ENCODE measurements at places on chromosomes 7 and 10.

DNA sequence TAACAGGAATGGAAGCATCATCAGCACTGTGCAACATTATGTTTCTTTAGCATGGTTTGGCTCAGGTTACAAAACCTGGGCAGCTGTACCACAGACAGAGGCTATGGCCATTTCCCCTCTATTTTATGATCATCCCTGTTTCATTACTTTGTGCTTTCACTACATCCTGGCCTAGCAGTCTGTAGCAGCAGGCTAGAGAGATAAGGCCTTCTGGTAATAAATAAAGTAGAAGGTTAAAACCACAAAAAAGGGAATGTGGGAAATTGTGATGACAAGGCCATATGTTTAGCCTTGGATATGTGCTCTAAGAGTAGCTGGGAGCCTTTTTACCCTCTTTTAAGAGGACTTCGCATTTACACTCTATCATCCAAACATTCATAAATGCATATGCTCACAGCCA, 266.2 kb upstream of the PHF14 start:
- DNase-seq = no peak

DNA sequence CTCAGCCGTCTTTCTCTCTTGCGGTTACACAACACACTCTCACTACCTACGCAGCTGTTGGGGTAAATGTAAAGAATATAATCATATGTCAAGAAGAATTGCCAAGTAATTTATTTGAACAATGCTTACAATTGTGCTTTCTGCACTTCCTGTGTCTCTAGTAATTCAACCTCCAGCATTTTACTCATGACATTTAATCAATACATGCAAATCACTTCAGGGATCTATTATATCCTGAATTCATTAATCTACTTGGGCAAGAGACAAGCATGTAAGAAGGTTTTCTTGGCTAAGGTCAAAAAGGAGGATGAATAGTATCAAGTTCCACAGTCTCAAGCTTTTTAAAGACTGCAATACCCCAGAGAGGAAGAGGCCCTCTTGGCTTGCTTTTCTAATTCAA, 562.9 kb upstream of the ADARB2 start:
- no peak for DNase-seq

DNA sequence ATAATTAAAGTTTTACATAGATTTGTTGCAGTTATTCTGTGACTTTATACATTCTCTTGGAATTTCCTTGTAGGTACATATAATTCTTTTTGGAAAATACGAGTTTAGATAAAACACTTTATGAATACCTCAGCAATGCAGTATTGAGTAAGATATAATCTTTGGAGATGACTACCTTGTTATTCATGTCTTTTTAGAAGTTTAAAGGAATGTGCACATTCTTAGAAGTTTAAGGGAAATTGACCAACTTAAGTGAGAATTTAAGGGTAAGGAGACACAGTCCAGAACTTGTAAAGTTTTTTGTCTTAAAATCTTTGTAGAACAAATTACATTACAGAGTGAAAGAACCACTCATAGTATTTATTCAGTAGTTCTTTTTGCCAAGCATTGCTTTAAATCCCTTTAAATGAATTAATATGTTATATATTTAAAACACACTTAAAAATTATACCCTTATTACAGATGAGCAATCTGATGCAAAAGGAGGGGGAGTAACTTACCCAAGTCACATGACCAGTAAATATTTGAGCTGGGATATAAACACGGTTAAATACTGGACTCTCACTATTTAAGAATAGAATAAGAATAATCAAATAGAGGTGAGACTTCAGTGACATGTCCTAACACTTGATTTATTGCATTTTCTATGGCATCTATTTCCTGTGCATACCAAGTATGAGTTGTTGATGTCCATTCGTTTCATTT, 139.5 kb upstream of the FERD3L start:
- DNase-seq = no peak

DNA sequence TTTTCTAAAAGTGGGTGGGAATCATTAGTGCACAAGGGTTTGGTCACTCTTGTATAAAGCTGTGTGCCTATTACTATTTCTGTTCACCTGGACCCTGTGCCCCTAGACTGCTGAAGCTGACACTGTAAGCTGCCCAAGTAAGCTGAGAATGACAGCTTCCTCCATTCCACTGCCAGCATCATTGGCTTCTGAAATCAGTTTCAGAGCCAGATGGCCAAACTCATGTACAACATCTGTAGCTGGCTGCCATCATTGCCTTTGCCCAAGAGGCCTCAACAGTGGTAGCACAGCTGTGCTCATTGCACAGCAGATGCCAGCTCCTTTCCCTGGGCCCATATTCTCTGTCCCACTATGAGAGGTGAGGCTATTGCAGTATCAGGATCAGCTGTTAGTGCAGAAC, 165.7 kb downstream of the CPEB3 start:
- DNase-seq = no peak

- no peak for DNase-seq
These were observed 131.4 kb upstream of the PDLIM1 start for GRCh38 chr10:95422233-95422632.

DNA sequence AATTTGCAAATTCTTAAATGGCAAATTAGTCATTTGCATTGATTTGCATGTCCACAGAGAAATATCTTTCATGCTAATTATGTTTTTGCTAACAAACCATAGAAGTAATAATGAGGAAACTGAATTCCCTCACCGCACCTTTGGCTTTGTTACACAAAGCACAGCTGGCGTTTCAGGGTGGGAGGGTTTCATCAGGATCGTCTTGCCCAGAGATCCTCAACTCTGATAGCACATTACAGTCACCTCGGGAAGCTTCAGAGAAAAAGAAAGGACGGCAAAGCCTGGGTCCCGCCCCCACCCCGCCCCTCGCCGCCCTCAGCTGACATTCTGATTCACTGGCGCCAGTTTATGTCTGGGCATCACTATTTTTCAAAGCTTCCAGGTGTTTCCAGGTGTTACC, 119.4 kb downstream of the PTPRN2 start:
- no peak for DNase-seq

GRCh38 chr7:121351682-121352081, 22.9 kb downstream of the WNT16 start:
- no peak for DNase-seq

- no peak for DNase-seq
These were observed 96.3 kb downstream of the CPED1 start for GRCh38 chr7:121084748-121085336.

DNA sequence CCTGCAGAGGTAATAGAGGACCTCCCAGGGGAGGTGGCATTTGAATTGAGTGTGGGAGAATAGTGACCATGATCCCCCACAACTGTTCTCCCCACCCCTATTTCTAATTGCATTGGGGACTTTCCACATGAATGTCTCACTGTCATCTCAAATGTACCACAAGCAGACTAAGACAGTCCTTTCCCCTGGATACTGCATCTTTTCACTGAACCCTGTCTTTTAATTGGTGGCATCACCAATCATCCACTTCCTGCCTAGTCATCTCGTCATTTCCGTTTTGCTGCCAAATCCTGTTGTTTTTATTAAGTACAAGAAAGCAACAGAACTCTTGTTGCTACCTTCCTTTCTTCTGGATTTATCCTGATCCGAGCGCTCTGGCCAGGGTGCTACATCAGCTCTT, 120.3 kb downstream of the NRP1 start:
- no peak for DNase-seq

DNA sequence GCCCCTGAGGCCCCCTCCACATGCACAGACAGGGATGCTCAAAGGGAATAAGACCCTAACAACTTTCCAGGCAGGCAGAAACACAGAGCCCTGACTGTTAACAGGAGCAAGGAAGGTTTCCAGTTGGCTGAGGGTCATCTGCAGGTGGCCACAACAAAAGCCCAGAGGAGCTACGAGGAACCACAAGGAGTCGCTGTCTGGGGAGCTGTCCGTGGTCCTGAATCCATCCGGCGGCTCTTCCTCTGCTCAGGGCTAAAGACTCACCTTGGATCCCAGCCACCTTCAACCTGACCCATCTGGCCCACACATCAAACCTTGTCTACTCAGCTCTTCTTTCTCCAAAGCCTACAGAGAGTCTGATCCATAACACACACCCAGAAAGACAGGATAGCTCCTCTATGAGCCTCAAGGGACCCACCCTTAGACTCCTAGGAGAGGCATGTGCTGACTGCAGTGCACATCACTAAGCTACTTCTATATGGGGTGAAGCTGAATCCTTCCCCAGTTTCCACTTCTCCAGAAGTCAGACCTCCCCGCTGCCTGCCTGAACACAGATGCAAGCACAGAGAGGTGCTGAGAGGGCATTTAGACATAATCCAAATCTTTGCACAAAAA, 104.0 kb downstream of the SLIT1 start:
- peak; percentile 54 for DNase-seq

DNA sequence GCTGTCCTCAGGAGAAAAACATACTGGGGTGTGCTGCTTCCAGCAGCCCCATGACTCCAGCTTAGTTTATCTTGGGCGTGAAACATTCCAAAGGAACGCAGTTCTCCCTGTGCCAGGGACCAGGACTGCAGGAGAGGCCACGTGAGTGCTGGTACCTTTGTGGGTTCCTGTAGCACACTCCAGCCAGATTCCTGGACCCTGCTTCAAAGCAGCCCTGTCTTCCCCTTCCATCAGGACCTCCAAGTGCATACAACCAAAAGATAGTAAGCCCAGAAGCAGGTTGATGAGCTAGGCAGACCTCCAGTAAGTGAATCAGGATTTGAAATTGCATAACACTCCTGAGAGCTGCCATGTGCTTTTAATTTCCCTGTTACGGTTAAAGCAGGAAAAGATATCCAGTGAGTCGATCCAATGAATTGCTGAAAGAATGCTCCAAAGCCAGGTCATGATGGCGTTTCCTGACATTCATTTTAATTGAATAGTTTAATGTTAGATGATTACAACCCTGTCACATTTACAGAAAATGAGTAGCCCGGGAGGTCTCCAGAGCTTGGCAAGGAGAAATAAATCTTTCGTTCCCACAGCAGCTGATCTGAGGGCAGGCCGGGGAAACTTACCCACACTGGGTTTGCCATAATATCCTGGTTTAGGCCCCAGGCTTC, 38.9 kb upstream of the CPXM2 start:
- no peak for DNase-seq

- DNase-seq = no peak
These were observed 169.3 kb upstream of the GLI3 start for GRCh38 chr7:42406358-42406757.

- DNase-seq = no peak
These were observed 38.8 kb downstream of the MGAM2 start for GRCh38 chr7:142150356-142150755.

- DNase-seq = no peak
These were observed 70.0 kb downstream of the AFAP1L2 start for GRCh38 chr10:114334301-114334700.

- DNase-seq = no peak
These were observed 12.8 kb upstream of the PROSER2 start for GRCh38 chr10:11810313-11810766.

- DNase-seq = peak; percentile 69
These were observed 99.1 kb upstream of the PDGFA start for GRCh38 chr7:618539-619367.

- no peak for DNase-seq
These were observed 37.3 kb downstream of the PAX2 start for GRCh38 chr10:100782461-100783244.

GRCh38 chr10:70232859-70233108, 445 bp downstream of the PPA1 start:
- no peak for DNase-seq

DNA sequence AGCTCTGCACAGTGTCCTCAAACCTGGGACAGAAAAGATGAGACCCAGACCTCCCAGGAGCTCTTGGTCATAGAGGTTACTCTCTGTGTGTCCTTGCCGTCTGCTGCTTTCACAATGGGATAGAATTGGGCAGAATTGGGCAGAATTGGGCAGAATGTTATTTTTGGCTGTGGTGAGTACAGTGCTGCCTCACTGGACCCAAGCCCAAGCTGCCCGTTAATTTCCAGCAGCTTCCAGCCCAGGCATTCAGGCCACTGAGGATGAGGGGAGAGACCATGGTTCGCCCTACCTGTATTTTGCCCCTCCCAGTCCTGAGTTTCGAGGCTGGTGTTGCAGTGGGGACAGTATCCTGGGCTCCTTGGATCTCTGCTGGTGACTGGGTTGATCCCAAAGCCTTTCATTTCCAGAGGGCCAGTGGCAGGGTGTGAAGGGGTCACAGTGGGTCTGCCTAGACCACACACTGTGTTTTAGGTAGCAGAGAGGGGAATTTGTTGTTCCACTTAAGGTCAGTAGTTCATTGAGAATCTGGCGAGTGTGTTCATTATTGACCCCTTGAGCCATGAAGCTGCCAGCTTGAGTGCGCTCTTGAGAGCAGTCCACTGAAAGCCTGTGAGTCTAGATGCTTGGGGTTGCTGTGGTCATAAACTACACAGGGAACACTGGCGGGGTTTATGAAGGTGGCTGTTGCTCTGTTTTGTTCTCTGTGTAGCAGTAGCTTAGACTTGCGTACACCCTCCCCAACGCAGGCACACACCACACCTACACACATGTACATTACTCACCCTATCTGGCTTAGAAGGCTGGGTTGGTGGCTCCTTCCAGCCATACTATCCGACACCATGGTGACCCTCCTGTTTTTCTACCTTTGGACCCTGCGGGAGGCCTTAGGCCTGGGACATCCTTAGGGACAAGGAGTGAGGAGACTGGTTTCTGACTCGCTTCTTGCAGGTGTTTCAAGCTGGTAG, 23.5 kb downstream of the NACAD start:
- DNase-seq = no peak

DNA sequence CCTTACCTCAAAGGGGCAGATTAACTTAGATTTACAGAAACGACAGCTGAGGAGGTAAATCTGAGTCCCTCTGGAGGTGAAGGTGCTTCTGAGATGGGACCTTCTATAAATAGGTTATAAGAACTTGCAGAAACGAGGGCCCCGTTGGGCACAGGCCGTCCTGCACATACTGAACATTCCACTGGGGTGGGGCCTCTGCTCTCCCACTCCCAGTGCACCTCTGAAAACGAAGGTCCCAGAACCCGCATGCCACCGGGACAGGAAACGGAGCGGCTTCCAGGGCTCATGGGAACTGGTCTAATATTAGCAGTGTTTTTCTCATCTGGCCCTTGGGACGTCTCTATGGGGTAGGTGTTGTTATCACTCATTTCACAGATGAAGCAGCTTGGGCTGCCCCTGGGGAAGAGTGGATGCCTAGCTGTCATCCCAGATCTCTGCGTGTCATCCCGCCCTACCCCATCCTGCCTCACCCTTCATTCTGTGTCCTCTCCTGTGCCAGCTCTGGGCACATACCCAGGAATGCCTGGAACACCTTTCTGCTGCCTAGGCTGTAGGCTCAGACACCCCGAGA, 19.6 kb downstream of the C10orf62 start:
- no peak for DNase-seq

- DNase-seq = no peak
These were observed 98.4 kb upstream of the FZD1 start for GRCh38 chr7:91165846-91166230.

GRCh38 chr7:100065452-100066186, 15.9 kb downstream of the ZNF3 start:
- no peak for DNase-seq

GRCh38 chr7:45580053-45580872, 6.1 kb downstream of the ADCY1 start:
- DNase-seq = no peak

GRCh38 chr7:101924171-101924570, 106.7 kb downstream of the CUX1 start:
- DNase-seq = no peak

DNA sequence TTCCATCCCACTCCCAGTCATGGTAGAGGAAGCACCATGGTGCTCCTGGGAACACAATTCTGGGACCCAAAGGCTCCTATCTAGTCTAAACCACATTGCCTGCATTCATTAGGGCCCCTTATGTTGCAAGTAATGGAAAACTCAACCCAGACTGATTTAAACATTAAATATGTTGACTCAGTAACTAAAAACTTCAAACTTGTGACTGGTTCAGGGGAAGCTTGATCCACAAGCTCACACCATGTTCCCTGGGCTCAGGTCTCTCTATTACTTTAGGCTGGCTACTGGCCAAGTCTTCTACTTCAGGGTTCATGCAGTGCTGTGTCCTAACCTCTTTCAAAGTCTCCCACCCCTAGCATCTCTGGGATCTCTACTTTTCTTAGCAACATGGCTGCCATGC, 13.1 kb downstream of the WNT16 start:
- no peak for DNase-seq

Data from activated T-cell treated with anti-CD3 and anti-CD28 coated beads, Interleukin-2, amount 50 U/mL, for 1 hour (primary cell).